ENCODE measurements at places on chromosomes 1 and 21.

- no peak for DNase-seq
Measured at GRCh38 chr1:4598561-4598960, 55.8 kb upstream of the AJAP1 start.

DNA sequence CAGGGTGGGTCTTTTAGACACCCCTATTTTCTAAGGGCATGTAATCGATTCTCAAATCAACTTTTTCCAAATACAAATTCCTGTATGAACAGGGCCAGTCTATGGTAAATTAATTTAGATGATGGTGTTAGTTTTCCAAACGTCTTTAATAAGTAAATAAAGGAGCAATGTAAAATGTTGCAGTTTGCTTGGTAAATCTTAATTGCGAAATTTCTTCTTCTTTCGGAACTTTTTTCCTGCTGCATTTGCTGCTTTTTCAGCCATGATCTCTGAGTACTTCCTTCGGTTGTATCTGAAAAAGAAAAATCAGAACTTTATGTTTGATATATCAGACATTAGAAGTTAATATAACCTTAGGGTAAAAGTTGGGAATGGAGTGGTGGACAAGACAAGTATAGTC is 9.4 kb downstream of the DNTTIP2 start:
- no peak for DNase-seq

- no peak for DNase-seq
Measured at GRCh38 chr21:46668381-46668780, 32.9 kb downstream of the PRMT2 start.

GRCh38 chr1:157089789-157090188 is 9.8 kb downstream of the ETV3L start:
- no peak for DNase-seq

GRCh38 chr1:96253246-96254035 is 468.1 kb upstream of the PTBP2 start:
- no peak for DNase-seq

DNA sequence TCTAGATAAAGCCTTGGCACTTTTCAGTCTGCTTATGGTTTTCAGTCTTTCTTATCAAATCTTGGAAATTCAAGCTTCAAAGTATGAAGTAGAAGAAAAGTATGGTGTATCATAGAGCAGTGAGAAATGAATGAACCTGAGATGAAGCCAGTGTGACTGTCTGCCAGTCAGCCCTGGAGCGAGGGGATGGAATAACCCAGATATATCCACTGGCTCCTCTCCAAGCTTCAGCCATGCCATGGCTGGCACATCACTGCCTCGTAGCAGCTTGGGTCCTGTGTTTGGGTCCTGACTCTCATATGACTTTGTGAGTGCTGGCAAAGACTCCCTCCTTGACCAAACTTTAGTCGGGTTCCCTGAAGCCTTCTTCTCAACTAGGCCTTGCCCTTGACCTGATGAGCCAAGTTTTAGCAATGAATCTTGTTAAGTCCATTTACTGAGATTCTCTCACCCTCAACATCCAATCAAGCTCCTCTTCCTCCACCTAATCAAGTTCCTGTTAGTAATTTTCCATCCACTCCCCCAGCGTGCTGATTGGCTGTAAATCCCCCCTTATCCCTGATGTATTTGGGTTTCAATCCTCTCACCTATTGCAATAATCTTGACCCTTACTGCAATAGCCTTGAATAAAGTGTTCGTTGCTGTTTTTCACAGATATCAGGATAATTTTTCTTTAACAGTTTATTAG is 62.5 kb upstream of the PRDX6 start:
- DNase-seq, result no peak

DNA sequence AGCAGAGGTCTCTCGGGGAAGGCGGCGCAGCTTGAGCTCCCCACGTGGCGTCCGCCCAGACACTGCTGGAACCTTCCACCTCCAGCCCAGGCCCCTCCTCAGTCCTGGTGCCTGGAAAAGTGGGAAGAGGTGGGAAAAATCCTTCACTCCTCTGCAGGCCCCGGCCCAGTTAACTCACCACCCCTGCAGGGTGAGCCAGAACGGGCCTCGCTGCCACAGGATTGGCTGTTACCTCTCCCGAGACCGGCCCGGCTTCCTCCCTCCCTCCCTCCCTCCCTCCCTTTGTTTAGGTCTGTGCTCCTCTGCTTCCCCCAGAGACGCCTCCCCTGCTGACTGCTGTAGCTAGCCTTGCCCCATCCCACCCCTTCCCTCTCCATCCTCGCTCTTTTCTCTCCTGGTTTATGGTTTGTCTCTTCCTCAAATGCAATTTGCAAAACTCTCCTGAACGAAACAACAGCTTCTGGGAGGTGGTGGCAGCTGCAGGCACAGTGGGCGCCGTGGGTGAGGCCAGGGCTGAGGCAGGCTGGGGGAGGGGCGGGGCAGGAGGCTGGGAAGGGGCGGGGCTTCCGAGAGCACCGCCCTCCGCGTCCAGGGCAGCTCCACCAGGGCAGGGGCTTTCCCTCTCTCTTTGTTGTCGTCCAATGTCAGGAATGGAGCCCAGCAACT is 6.5 kb downstream of the CAPN9 start:
- no peak for DNase-seq

DNA sequence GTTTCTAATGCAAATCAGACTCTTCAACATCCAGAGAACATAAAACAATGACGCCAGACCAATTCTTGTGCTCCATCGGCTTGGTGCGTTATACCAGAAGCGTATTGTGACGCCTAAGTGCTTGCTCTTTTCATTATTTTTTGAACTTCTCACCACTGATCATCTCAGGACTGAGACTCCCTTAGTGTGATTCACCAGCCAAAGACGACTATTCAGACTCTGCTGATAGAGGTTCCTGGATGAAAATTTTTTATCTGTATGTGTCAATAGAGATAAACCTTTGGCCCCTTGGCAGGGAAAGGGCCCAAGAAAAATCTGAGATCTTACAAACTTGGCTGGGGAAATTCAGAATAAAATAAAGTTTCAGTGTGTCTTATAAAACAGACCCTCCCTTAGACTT is 856 bp upstream of the GREM2 start:
- DNase-seq, result no peak

GRCh38 chr1:176545034-176545639 is 82.2 kb downstream of the PAPPA2 start:
- DNase-seq, result no peak

DNA sequence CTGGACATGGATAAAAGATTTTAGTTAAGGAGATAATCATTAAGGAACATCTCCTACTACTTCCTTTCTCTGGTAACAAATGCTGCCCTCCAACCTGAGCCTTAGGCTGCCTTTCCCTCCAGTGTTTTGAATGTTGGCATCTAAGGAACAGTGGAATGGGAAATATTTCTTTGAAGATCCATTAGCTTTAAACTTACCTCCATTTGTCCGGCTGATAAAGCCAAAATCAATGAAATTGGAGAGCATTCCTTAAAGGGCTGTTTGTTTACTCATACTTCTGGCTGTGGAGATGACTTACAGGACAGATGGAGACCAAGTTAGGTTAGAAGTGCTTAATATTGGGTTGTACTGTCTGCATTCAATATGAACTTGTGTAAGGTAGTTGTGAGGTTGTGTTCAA is 439.1 kb downstream of the PLA2G4A start:
- no peak for DNase-seq

DNA sequence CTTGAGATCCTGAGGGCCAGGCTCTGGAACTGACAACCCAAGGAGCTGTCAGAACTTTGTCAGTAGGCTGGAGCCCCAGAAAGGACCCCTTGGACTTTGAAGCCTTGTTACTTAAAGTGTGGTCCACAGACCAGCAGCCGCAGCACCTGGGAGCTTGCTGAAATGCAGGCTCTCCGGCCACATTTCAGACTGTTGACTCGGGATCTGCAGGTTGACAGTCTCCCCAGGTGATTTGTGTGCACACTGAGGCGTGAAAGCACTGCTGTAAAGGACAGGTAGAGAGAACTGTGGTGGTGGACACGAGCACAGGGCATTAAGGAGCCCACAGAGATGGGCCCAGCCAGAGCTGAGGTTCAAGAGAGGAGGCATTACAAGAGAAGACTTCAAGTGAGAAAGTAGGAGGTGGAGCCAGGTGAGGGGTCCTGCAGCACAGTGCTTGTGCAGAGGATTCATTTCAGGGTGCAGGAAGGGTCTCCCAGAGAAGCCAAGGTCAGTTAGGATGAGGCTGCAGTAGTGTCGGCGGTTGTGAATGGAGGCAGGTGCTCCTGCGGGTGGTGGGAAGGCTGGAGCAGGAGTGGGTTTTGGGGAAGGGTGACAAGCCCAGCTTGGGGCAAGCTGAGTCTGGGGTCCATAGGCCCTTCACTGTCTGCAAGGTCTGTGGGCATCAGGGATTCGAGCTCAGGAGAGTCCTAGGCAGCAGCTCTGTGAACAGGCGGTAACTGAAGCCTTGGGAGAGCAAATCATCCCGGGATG is 4.6 kb downstream of the HYI start:
- DNase-seq, result no peak

- no peak for DNase-seq
Measured at GRCh38 chr1:199774433-199775089, 252.9 kb upstream of the NR5A2 start.

- DNase-seq, result no peak
Measured at GRCh38 chr1:1198423-1199140, 7.8 kb downstream of the TNFRSF18 start.
